ENCODE measurements at places on chromosomes 12 and 14.

DNA sequence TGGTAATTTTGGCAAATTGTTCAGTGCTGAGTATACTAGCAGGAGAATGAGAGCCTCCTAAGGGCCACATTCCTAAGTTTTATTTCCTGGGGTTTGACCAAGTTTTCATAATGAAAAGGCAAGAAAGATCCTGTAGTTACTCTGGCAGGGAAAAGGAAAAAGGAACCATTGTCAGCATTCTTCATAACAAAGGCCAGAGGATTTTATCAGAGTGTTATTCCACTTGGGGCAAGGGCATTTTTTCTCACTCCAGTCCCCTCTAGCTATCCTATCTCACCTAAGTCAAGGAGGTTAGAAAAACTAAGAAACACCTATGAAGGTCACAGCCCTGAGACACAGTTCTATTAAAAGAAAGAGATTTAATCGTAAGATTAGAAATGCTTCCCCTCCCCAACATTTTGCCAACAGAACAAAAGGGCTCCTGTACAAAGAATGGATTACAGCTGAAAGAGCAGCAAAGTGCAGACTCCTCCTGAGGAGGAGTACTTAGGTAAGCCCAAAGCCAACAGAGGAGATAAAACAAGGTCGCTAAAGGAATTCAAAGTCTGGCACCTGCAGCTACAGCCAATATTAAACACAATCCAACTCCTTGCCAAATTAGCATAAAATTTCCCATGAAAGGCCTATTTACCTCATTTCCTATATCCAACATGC is 162.4 kb downstream of the GALC start:
- no peak for DNase-seq

DNA sequence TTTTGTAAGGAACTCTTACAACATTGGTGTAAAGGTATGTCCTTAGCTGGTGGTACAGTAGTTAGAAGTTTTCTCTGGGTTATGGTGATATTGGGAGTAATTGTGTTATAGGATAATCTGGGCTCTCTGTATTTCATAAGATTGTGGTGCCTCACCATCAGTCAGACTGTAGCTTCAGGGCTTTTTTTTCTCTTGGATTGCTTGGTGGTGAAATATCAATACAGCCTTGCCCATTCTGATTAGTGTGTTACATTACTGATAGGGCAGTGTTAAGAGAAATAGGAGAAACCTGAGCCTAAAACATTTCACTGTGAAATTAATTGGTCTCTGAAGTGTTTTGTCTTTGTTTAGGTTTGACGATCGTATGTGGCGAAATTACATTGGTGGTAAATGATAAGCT is 71.0 kb downstream of the RCOR1 start:
- no peak for DNase-seq

- no peak for DNase-seq
These were observed 12.4 kb downstream of the GCN1 start for GRCh38 chr12:120181991-120182631.

DNA sequence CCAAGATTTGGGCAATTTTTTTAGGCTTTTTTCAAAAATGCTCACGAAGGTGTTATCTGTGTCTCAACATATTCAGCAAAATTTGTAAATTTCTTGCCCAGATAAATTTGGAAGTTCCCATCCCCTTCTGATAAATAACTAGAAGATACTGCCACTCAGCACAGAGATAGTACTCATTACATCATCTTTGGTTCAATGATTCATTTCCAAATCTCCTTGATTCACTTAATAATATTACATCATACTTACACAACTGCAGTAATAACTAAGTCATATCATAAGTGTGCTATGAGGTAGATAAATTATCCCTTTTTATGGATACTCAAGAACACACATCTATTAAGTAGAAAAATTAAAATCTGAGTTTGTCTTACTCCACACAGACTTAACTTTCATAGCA is 89.4 kb downstream of the RPAP3 start:
- DNase-seq = no peak

DNA sequence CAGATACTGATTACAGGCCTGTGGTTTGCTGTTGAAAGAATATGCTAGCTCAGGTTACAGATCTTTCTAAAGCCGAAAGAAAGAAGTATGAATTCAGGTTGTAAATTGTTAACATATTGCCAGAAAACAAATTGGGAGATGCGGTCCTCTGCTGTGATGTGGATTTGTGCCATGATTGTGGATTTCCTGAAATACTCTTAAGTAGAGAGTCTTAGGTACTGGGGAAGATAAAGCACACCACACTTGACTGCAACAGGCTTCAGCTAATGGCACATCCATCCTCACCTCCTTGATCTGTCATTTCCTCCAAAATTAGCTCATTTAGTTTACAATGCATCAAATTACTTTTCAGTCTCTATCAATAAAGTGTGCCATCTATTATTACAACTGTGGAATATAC is 279.2 kb downstream of the SYT1 start:
- DNase-seq = no peak

DNA sequence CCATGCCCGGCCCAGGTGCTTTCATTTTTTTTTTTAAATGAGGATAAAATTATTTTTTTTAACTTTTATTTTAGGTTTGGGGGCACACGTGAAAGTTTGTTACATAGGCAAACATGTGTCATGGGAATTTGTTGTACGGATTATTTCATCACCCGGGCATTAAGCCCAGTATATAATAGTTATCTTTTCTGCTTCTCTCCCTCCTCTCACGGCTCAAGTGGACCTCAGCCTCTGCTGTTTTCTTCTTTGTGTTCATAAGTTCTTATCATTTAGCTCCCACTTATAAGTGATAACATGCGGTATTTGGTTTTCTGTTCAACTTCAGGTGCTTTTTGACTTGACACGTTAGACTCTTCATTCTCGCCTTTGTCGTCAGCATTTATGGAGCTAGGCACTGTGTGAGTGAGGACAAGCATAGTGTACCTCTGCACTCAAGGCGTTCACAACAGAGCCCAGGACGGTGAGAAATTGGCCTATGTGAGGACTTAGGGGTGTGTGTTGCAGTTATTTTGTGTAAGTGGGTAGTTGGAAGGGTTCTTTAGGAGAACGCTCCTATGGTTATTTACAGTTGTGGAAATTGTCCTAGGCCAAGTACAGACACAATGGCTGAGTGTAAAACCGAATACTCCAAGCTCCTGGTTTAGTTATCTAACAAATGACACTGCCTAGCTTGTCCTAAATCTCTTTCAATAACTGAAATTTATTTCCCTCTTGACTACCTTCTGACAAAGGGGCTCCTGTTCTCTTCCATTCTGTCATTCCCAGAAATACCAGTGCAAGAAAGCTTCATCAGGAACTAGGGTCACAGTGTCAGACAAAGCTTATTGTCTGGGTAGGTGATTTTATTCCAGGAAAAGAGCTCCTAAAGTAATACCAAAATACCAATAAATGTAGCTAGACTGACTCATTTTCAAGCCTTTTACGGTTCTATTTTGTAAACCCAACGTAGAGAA is 200.5 kb upstream of the PRICKLE1 start:
- no peak for DNase-seq

DNA sequence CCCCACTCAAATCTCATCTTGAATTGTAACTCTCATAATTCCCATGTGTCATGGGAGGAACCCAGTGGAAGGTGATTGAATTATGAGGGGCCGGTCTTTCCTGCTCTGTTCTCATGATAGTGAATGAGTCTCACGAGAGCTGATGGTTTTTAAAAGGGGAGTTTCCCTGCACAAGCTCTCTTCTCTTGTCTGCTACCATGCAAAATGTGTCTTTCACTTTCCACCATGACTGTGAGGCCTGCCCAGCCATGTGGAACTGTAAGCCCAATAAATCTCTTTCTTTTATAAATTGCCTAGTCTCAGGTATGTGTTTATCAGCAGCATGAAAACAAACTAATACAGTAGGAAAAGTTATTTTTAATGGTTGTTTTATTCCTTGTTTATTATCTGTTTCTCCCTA is 146.0 kb downstream of the FSCB start:
- no peak for DNase-seq

- DNase-seq = no peak
These were observed 176.7 kb downstream of the CALM1 start for GRCh38 chr14:90573385-90574105.

Measured in right renal cortex interstitium (tissue), 3 donors.